NB4 (cell line): ENCODE measurements at places on chromosomes 1 and 21.

- no peak for DNase-seq
These were observed 142.3 kb downstream of the PLXNA2 start for GRCh38 chr1:208101661-208102431.

GRCh38 chr1:48215222-48215621, 7.3 kb upstream of the SLC5A9 start:
- DNase-seq, result no peak

DNA sequence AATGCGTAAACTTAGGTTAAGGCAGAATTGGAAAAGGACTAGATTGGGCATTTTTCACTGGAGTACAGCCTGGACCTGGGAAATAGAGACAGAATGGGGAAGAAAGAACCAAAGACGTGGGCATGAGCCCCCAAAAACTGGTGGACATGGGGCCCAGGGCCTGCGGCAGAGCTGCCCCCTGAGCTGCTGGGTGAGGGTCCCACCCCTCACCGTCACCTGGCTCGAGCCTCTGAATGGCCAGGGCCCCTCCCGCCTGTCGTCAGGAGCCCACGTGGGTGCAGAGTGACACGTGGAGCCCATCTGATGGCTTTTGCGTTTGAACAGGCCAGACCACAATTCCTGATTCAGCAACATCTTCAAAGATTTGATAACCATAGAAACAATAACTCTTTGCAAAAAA, 360.9 kb upstream of the VAMP3 start:
- no peak for DNase-seq

DNA sequence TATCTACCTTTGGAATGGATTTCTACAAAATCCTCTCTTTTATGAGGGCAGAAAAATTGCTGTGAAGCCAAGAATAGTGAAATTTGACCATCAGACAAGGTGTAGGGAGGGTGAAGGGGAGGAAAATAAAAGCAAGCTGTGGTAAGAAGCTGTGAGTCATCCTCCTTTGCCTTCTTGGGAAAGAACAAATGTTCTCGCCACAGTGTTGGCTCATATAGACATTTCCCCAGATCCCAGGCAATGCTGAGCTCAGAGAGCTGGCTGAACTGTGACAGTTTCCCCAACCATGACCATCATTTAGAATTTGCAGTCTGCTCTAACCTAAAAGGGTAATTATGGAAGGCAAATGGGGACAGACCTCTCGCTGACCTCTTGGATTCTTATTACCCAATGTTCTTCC, 235.4 kb downstream of the PBX1 start:
- peak; percentile 59 for DNase-seq

GRCh38 chr1:93839307-93839706, 39.7 kb downstream of the DNTTIP2 start:
- peak; percentile 18 for DNase-seq

GRCh38 chr1:84073266-84073665, 70.8 kb upstream of the PRKACB start:
- DNase-seq, result no peak

GRCh38 chr1:12665511-12665910, 21.6 kb downstream of the AADACL4 start:
- no peak for DNase-seq

DNA sequence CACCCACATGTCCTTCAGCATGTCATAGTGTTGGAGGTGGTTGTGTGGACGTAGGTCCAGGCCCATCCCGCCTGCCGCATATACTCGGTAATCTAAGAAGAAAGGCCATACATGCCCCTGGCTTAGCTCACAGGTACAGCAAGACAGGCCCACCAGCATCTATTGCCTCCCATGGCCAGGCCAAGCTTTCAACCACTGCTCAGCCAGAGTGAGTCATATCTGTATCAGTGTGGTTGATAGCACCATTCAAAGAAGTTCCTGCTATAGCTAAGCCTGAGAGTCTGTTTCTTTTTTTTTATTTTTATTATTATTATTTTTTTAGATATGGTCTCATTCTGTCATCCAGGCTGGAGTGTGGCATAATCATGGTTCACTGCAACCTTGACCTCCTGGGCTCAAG, 17.0 kb downstream of the KLHDC8A start:
- no peak for DNase-seq

DNA sequence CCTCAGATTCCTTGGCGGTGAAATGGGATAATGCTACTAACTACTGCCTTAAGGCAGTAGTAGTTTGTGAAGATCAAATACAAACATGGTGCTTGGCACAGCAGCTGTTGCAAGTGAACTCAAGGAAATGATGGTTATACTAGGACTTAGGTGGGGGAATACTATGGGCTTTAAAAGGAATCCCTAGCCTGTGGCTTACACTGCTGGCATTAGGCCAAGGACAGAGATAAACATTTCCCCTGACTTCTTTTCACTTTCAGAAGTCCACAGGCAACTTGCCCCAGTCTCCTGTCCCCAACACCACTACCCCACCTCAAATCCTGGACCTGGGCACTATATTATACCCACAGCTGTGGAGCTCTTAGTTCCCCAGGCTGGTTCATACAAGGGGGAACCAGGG, 13.1 kb upstream of the VAMP4 start:
- DNase-seq, result no peak

- no peak for DNase-seq
These were observed 7.8 kb upstream of the RIPK4 start for GRCh38 chr21:41774467-41775148.

GRCh38 chr21:35441868-35442582, 392.9 kb upstream of the RUNX1 start:
- no peak for DNase-seq

DNA sequence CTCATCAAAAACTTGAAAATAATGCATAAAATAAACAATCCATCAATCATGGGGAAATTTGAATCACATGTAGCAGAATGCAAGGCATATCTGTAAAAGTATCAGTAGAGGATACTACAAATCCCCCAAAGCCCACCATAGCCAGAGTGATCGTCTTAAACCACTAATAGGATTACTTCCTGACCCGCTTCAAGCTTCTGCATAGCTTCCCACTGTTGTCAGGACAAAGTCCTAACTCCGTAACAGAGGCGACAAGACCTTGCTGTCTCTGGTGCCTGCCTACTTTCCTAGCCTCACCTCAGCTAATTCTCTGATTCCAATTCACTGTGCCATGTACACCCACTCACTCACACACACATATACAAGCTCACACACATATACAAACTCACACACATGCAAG, 161.2 kb upstream of the NFIA start:
- DNase-seq, result no peak

DNA sequence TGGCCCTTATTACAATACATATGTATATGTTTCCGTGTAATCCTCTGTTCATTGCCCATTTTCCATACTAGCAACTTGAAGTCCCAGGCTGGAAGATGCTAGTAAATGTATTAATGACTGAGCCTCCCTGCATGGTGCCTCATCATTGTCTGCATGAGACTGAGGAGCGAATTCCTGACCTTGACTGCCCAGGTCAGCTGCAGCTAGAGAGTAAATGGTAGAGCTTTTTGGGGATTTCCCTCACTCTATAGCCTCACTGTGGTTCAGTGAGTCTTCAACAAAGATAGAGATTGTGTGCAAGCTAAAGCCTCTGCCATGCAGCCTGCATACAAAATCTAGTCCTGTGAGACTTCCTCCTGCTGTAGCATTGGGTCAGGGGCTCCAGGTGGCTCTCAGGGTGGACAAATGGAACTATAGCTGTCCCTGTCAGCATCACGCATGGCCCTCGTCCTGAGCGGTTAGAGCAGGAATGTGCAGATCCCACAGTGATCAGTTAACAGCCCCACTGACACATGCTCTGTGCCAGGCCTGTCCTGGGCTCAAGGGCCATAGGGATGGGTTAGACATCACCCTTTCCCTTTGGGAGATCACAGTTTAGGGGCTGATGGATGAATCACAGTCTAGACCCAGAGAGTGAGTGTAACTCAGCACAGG, 741.7 kb downstream of the MATN1 start:
- DNase-seq, result no peak

DNA sequence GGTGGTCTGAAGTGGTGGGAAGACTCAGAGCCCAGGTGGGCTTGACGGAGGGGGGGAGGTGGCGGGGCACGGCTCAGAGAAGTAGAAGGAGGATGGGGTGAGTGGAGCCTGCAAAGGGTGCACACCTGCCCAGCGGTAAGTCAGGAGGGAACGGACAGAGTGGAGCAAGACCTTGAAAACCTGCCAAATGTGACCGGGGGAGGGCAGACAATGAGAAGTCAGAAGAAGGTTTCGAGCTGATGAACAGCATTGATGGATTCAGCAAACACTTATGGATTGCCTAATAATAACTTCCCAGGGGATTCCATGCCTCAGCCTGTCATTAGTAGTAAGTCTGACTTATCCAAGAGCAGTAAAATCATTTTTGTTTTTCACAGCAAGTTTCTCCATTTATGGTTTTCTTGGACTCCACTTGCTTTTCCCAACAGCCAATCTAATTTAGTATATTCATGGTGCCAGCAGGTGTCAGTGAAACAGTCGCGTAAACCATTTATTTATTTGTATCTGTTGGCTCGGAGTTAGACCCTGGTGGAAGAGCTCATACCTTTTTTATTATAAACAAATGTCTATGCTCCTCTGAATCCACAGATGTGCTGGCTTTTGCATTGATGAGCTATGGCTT, 279.1 kb downstream of the PCP4 start:
- DNase-seq, result no peak

- no peak for DNase-seq
These were observed 21.2 kb downstream of the PRRX1 start for GRCh38 chr1:170685166-170685565.

GRCh38 chr21:35737899-35738346, 322.4 kb downstream of the SETD4 start:
- peak; percentile 73 for DNase-seq

DNA sequence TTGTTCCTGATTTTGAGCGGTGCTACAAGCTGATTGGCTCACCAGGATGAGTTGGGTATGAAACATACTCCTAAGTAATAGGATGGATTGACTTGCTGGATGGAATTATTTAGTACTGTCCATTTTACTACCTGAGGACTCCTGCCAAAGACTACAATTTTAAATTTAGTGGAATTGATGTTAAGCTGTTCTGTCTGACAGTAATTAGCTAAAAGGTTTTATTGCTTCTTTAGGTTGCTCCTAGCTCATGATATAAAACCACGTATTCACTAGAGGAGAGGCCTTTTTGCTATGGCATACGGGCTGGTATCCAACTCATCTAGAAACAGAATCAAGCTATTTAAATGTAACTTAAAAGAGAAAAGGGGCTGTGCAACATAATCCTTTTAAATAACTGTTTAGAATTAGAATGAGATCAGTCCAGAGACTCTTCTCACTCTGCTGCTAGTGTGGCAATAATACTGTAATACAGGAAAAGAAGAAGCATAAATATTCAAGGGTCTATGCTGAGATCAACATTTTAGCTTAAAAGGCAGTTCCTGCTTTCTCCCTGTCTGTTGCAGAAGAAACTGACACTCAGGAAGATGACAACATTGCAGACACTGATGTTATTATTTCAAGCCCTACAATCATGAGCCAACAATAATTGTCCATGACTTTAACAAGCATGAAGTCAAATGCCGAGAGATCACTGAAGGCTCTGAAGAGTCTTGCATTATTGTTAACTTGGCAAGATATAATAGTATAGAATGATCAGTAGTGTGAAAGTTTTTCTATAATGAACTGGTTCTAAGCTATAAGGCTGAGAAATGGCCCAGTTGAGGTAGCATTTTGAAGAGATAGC, 258.7 kb upstream of the ADGRL4 start:
- DNase-seq, result no peak

DNA sequence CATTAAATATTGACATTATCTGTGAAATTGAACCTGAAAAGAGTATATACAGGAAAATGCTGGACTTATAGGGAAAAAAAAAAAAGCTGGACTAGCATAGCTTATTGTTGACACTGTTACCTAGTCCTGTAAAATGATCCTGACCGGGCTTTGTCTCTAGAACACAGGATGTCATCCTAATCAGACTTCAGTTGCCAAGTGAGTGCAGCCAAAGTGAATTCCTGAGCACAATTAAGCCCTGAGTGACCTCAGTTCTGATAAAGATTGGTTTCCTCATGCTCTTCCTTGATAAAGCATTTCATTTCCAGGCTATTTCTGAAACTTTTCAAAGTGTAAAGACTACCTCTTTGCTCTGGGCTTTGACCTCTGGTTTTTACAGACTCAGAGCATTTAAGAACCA, 19.8 kb downstream of the SELP start:
- no peak for DNase-seq

GRCh38 chr21:37878946-37879660, 37.2 kb downstream of the KCNJ6 start:
- no peak for DNase-seq

GRCh38 chr1:29631836-29632805, 395.8 kb downstream of the PTPRU start:
- DNase-seq, result no peak

DNA sequence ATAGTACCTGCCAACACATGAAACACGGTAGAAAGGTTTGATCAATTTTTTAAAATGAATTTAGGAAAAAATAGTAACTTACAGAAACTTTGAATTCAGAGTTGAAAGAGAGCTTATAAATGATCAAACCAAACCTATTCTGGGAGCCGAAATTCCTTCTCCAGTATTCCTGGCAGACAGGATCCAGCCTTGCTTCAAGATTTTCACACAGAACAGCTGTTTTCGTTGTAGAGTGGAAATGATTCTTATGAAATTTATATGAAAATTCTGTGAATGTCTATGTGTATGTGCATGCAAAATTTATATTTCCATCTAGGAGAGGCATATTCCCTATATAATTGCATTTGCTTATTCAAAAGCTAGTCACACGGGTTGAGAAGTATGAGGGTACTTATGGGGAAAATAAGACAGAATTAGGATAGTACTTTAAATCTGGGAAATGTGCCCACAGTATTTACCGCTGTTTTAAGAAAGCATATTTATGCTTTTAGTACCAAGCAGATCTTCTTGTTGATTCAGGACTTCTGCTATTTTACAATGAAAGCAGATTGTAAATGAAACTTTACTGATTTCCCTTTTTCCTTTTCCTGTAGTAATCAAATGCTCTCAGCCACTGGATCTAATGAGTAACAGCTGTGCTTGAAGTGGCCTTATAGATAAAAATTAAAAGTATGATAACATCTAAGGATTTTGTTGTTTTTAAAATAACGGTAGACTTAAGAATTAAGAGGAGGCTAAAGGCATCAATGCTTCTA, 30.4 kb downstream of the PRRX1 start:
- no peak for DNase-seq
